ENCODE measurements at places on chromosomes 13 and 19. TPM values are rescaled to one million over a fixed set of nuclear protein-coding genes. Genes with fewer than 3 reads are reported as not detected.
A peak's percentile ranks its signal among the peaks of the same experiment; 100 is the strongest.

TEX29 gene
- total RNA-seq: not detected

DNA sequence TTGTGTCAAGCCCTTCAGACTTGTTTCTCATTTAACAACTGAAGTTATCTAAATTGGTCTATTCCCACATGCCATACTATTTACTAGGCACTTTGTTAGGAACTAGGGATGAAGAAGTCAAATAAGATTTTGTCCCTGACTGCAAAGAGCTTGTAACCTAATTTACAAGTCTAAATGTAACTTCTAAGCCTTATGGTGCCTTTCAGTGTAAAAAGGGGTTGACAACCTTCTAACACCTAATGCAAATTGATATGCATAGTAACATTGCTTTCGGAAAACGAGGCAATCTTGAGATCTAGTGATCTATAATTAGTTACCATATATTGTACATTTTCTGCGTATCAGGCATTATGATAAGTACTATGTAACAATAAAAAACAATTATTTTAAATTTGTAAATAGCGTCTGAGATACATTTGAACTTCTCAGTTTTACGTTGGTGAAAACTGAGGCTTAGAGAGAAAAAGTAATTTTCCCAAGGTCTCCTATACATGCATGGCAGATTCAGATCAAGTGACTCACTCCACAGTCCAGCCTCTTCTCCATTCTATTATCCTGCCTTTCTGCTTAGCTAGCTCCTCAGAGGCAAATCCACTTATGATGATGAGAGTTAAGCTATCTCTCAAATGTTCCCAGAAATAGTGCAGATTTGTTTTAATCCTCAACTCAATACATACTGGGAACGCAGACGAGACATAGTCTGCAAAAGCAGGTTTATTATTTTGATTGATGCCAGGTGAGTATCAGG, 764.9 kb upstream of the SLITRK5 start:
- H3K27ac ChIP-seq: no peak overlapping the region
- no peaks in the 10 kb centered on the region for H3K27me3 ChIP-seq
- H3K4me1 ChIP-seq: no peaks in the 10 kb centered on the region
- no peaks in the 10 kb centered on the region for H3K36me3 ChIP-seq

GRCh38 chr13:78875792-78876580, 217.0 kb upstream of the OBI1 start:
- H3K36me3 ChIP-seq: no peaks in the 10 kb centered on the region
- no peaks in the 10 kb centered on the region for H3K27me3 ChIP-seq
- no peak overlapping the region for H3K27ac ChIP-seq

DNA sequence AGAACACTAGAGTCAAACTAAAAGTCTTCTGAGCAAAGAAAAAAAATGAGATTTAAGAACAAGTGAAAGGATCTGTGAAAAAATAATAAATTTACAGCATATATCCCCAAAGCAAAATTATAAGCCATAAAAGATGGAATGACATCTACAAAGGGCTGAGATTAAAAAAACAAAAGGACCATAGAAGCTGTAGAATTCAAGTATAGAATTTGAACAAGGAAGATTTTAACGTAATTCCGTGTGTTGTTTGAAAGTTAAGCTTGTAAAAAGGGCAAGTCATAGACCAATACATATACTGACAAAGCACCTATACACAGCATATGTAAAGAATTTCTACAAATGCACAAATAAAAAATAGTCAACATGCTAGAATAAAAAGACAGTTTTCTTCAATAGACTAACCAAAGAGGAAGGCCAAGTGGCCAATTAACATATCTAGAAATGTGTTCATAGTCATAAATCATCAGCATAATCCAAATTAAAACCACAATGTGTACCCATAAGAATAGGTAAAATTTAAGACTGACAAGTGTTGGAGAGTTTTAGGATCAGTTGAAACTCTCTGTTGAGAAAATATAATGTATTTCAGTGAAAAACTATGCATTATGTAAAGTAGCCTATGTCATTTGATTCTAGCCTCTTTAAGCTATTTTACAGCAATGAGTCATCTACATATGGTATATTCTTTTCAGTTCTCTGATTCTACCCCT, 674.9 kb downstream of the OLFM4 start:
- no peaks in the 10 kb centered on the region for H3K27me3 ChIP-seq
- H3K36me3 ChIP-seq: no peaks in the 10 kb centered on the region
- no peak overlapping the region for H3K27ac ChIP-seq
- no peak for DNase-seq

ZNF526 gene
- total RNA-seq: 7.0 TPM

DNA sequence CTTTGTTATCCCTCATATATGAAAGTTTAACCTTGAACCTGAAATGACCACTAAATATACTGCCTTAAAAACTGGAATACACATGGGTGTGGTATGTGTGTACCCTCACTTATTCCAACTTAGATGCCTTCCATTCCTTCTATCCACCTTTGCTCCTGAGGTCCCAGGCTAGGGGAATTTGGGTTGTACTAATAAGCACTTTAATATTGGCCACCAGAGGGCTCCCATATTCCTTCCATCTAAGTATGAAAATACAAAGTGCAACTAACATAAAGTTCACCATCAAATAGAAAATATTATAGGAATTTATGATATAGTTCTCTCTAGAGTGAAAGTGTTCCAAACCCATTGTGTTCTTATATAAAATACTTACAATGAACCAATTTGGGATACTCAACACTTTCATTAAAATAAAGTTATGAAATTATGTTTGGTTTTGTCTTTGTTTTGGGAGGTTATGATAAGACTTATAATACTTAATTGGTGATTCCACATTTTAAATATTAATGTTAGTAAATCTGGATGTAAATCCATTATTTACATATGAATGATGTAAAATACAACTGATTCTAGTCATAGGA, 62.3 kb downstream of the ITGBL1 start:
- peaks cover 7% of the 10 kb centered on the region for H3K4me1 ChIP-seq

DNA sequence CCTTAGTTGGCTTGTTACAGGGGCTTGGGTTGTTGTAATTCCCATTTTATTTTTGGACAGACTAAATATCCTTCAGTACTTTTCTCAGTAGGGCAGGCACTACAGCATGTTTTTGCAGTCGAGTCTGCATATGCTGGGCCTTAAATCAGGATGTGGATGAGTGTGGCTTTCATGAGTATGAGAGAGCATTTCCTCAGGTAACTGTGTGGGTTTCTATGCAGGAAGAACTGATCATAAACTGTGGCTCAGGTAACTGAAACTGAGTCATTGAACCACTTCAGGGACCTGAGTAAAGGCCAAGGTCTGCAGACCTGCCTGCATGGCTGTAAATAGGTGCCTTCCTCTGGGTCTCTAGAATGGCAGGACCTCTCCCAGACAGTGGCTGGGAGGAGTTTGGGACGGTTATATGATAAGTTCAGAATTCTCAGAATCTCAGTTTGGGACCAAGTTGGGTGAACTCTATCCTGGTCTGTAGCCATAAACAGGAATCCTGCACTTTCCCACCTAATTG, 112.1 kb downstream of the ZNF737 start:
- H3K27me3 ChIP-seq: no peaks in the 10 kb centered on the region
- no peak overlapping the region for H3K4me3 ChIP-seq
- H3K4me1 ChIP-seq: no peaks in the 10 kb centered on the region
- H3K36me3 ChIP-seq: no peaks in the 10 kb centered on the region
- DNase-seq: no peak

CDC42EP5 gene
- total RNA-seq: 153 TPM

DNA sequence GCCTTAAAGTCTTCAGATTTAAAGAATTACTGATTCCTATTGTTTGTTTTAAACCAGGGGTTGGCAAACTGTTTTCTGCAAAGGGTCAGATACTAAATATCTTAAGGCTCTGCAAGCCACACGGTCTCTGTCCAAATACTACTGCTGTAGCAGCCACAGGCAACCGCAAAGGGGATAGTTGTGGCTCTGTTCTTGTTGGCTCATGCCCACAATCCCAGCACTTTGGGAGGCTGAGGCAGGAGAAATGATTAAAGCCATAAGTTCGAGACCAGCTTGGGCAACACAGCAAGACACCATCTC, 22.4 kb downstream of the RANBP3 start:
- DNase-seq: no peak
- peak overlapping the region; percentile 77 for H3K27ac ChIP-seq
- H3K36me3 ChIP-seq: no peaks in the 10 kb centered on the region
- peaks cover 20% of the 10 kb centered on the region for H3K4me1 ChIP-seq
- H3K4me3 ChIP-seq: no peak overlapping the region

DNA sequence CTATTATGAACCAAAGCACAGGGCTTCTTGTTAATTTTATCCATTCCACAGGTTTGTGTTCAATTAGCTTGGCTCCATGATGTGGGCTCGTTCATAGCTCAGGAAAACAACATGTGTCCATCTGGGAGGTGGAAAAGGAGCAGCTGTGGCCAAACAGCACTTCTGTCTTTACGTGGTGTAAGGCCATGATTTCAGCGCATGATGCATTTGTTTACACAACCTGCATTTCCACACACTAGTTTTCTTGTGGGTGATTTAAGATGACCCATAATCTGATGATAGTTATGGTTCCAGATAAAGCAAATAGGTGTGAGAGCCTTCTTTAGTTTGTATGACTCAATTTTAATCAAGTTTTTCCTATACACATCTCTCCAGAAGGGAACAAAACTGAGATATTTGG, 101.7 kb downstream of the TNFRSF19 start:
- H3K27me3 ChIP-seq: no peaks in the 10 kb centered on the region
- no peaks in the 10 kb centered on the region for H3K4me1 ChIP-seq
- no peak overlapping the region for H3K27ac ChIP-seq
- H3K4me3 ChIP-seq: no peak overlapping the region
- DNase-seq: no peak
- no peaks in the 10 kb centered on the region for H3K36me3 ChIP-seq

ZNF439 gene
- 2.3 TPM for total RNA-seq

GRCh38 chr13:30216111-30216510, 91.2 kb downstream of the KATNAL1 start:
- H3K27ac ChIP-seq: no peak overlapping the region
- no peak for DNase-seq
- peaks cover 24% of the 10 kb centered on the region for H3K36me3 ChIP-seq
- H3K4me1 ChIP-seq: no peaks in the 10 kb centered on the region

DNA sequence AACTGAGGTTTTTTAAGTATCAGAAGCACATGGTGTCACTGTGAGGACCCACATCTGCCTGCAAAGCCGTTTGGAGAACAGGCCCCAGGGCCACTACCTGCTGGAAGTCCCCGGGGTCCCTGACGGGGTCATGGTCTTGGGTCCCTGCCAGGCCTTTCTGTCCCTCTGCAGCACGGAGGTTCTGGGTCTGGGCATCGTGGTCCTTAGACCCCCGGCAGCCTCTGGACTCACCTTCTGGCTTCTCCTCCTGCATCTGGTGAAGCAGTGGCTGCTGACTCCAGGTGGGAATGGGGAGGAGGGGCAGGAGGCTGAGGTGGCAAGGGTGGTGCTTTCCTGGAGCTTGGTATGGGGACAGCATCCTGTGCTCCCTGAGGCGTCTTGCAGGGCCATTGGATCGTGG, 198.6 kb downstream of the TEX29 start:
- no peak overlapping the region for H3K27ac ChIP-seq
- no peaks in the 10 kb centered on the region for H3K4me1 ChIP-seq
- H3K36me3 ChIP-seq: no peaks in the 10 kb centered on the region
- no peak for DNase-seq
- H3K4me3 ChIP-seq: no peak overlapping the region

AP1M2 gene
- not detected for total RNA-seq

DNA sequence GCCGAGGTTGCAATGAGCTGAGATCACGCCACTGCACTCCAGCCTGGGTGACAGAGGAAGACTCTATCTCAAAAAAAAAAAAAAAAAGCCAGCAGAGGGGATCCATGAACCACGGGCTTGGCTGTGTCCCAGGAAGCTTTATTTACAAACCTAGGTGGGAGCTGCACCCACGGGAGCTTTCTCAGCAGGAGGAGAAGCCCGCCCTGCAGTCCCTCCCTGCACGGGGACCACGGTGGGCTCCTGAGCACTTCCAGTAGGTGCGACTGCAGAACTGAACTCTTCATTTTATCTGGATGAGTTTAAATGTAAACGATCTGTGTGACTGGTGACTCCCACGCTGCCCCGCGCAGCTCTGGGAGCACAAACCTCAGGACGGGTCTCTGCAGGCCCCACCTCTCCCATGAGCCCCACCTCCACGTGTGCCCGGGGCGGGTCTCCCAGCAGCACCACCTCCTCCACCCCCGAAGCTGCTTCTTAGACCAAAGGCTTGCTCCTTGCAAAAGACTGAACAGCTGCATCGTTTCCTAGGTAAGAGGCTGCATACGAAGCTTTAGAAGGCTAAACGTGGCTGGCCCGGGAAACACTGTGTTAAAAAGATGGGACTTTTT, 66.4 kb downstream of the SPACA7 start:
- H3K27ac ChIP-seq: no peak overlapping the region
- no peaks in the 10 kb centered on the region for H3K4me1 ChIP-seq
- H3K36me3 ChIP-seq: no peaks in the 10 kb centered on the region
- H3K27me3 ChIP-seq: no peaks in the 10 kb centered on the region

GRCh38 chr13:42073683-42074082, 25.2 kb downstream of the DGKH start:
- H3K36me3 ChIP-seq: no peaks in the 10 kb centered on the region
- no peak for DNase-seq
- H3K4me3 ChIP-seq: no peak overlapping the region
- peaks cover 7% of the 10 kb centered on the region for H3K4me1 ChIP-seq

TGFBR3L gene
- 7.1 TPM for total RNA-seq

GRCh38 chr13:23871616-23872220, 17.5 kb downstream of the MIPEP start:
- no peak overlapping the region for H3K27ac ChIP-seq
- no peak overlapping the region for H3K4me3 ChIP-seq
- H3K36me3 ChIP-seq: no peaks in the 10 kb centered on the region
- no peaks in the 10 kb centered on the region for H3K27me3 ChIP-seq
- no peak for DNase-seq
- H3K4me1 ChIP-seq: no peaks in the 10 kb centered on the region

DNA sequence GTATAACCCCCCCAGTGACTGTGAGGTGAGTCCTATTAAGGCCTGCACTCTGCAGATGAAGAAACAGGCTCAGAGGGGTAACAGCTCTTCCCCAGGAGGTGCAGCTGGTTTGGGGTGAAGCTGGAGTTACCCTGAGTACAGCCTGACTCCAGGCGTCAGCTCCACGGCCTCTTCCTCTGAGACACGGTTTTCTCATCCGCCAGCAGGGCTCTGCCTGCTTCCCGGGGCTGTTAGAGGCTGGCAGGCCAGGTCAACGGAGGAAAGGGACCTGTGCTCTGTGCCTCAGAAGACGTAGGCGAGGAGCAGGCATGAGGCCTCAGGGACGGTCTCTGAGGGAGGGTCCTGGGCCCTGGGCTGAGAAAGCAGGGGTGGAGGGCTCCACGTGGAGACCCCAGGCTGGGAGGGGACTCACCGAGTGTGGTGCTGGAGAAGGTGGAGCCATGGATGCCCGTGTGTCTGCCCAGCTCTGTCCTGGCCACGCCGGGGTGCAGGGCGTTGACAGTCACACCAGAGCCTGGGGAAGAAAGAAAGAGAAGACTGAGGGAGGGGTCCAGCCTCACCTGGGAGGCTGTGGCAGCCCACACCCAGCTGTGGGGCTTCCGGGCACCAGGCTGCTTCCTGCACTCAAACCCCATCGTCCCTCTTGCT, 9.0 kb upstream of the GP6 start:
- no peak overlapping the region for H3K27ac ChIP-seq
- DNase-seq: no peak
- H3K4me3 ChIP-seq: no peak overlapping the region
- peaks cover 72% of the 10 kb centered on the region for H3K36me3 ChIP-seq
